ENCODE measurements at places on chromosomes 5 and 9.

GRCh38 chr9:87593359-87593980 is 95.8 kb downstream of the DAPK1 start:
- no peak for DNase-seq

DNA sequence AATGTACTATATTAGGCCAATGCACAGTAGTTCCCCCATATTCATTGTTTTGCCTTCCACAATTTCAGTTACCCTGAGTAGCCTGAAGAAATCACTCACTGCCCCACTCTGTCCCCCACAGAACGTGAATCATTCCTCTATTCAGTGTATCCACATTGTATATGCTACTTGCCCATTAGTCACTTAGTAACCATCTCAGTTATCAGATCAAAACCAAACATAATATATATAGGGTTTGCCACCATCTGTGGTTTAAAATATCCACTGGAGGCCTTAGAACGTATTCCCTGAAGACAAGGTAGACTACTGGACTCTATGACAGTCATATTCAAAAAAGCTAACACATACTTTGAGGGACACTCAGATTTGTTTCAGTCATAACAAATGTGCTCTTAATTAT is 465.7 kb upstream of the RGMB start:
- DNase-seq: peak; percentile 35

DNA sequence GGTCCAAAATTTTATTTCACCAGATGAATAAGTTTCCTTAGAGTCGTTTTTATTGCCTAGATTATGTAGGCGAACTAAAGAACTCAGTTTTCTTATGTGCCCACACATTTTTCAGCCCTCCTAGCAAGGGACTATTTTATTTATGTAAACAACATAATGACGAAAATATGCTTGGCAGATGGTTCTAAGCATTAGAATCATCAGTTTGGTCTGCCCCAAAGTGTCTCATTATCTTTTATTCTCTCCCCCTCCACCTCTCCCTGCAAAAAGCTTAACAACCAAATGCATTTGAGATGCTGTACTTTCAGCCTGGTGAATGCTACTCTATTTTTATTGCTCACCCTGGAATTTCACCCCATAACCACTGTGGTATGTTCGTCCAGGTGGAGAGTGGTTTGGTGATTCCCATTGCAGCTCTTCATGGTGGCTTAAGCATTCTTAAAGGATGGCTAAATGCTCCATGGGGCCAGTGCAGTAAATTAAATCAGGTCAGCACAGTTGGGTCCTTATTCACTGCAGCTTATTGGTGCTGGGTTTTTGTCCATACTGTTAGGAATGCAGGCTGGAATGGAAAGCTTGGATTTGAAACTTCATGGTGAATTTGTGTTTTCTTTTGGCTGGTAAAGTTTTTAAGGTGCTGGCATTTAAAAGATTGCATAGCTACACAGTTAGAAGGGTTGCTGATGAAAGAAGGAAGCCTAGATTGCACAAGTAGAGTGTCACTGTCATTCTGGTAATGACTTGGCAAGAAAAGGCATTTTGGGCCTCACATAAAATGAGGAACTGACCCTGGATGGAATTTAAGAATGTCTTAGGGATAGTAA is 39.2 kb downstream of the TLE4 start:
- DNase-seq: peak; percentile 34

DNA sequence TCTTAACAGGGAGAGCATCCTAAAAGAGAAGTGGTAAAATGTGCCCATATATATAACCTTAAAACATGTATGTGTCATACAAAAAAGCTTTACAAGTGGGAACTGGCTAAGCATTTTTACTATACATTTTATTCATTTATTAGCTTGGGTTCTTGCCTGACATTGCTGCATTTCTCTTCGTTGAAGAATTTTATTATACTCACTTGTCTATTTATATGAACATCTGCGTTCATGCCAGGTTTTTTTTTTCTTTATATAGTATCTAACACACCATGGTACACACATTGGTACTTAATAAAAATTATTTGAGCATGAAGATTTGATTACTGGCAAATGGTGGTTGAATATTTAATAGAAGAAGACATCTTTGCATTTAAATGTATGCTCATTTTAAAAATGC is 492.3 kb downstream of the SPATA31D1 start:
- DNase-seq: no peak

Measured in NCI-H69 (cell line).